ENCODE measurements at places on chromosomes 5 and 9.
A peak's percentile ranks its signal among the peaks of the same experiment; 100 is the strongest.

DNA sequence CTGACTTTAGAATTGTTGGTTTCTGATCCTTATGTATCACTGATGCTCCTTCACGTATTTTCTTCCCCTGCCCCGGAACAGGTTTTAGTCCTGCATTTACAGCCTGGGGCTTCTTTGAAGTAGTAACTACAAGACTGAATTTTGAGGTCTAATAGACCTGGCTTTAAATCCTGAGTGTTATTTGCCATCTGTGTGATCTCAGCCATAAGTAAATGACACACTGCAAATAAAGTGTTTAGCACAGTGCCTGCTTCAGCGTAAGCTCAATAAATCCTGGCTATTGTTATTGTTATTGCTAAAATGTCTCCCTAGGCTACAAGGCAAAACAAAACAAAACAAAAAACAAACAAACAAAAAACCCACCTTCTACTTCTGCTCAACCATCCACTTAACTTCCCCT is 15.6 kb upstream of the LHX6 start:
- DNase-seq: no peak

DNA sequence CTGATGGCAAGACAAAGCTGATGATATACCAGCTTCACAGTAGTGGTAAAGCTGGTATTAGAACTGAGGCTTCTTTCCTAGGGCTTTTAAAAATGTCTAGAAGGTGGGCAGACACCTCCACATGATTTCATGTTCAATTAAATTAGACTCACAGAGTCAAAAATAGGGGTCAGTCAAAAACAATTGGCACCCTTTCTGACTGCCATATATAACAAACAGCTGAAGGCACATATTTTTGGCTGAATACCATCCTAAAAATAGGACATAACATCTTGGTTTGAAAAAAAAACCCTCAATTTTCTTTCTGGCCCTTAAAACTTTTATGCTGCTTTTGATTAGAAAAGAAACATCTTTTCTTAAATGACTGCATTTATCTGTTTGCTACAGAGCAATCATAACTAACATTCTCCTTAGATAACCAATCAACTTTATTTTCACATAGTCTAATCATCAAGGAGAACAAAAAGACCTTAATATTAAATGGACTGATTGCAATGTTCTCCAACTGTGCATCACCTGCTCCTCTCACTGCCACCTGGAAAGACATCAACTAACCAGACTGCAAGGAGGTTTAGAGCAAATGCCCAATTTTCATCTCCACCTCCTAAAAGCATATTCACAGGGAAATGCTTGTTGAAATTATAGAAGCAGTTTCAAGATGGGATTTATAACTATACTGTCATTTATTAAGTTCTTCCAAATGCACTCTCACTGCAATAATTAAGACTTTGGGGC is 3.2 kb downstream of the SGTB start:
- DNase-seq: no peak

DNA sequence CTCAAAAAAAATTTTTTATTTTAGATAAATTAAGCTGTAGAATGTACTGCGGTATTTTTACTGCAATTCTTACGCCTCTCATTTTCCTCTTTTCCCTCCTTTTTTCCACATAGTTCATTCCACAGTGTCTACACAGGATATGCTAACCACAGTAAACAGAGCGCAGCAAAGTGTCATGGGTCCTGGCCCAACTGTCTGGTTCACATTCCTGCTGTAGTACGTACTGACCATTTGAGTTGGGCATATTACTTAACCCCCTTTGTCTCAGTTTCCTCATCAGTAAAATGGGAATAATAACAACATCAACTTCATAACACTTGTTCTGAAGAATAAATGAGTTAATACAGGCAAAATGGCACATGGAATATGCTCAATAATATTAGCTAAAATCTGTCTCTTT is 41.6 kb downstream of the SLC44A1 start:
- no peak for DNase-seq

DNA sequence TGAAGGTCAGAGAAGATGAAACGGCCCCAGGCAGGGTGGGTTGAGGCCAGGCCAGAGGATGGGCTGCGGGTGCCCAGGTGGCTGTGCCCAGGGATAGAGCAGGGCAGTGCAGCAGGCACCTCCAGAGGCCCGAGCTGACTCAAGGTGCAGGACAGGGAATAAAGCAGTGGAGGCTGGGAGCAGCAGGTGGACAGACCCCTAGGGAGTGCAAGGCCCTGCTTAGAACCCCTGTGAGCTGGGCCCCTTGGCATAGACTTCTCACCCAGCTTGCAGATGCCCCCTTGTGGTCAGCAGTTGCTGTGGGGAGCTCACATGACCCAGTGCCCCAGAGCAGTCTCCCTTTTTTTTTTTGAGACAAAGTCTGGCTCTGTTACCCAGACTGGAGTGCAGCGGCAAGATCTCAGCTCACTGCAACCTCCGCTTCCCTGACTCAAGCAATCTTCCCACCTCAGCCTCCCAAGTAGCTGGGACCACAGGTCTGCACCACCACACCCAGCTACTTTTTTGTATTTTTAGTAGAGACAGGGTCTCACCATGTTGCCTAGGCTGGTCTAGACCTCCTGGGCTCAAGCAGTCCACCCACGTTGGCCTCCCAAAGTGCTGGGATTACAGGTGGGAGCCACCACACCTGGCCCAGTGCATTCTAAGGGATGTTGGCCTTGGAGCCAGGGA is 118.8 kb downstream of the WNK2 start:
- DNase-seq: peak; percentile 12

GRCh38 chr5:158278216-158278925 is 419.4 kb upstream of the CLINT1 start:
- DNase-seq: no peak

- peak; percentile 72 for DNase-seq
Observed at GRCh38 chr9:110626101-110626829, 42.3 kb upstream of the MUSK start.

DNA sequence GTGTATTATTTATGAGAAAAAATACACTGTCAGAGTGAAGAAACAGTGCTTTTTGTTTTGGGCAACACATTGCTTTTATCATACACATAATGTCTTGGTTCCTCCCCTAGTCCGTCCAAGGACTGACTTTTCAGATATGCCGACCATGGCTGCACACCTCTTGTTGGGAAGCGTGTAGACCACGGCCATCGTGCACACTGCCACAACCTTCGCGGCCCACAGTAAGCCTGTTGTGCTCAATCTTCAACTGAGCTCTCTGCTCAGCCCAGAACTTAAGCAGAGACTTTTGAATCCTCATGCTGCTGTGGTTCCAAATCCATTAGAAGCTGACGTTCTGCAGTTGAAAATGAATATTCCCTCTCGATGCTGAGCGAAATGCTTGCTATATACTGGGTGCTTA is 157.6 kb upstream of the IRX2 start:
- DNase-seq: no peak

- DNase-seq: no peak
Observed at GRCh38 chr5:96292582-96293247, 140.3 kb downstream of the PCSK1 start.

DNA sequence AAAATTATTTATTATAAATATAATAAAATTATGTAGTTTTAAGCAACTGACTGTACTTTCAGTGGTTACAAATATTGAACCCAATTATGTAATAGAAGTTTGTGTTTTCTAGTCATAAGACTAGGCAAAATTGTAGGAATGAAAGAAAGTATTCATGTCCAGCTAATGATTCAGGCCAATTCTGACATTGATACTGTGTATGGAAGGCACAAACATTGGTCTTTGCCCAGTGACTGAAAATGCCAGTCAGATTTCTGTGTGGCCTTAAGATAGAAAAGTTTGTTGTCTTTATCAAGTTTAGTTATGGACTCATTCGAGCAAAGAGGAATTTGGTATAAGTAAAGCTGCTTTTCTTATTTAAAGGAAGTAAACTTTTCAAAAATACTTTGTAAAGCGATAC is 60.3 kb downstream of the SLC12A2 start:
- no peak for DNase-seq

- no peak for DNase-seq
Observed at GRCh38 chr9:110809038-110809595, 140.5 kb downstream of the MUSK start.

DNA sequence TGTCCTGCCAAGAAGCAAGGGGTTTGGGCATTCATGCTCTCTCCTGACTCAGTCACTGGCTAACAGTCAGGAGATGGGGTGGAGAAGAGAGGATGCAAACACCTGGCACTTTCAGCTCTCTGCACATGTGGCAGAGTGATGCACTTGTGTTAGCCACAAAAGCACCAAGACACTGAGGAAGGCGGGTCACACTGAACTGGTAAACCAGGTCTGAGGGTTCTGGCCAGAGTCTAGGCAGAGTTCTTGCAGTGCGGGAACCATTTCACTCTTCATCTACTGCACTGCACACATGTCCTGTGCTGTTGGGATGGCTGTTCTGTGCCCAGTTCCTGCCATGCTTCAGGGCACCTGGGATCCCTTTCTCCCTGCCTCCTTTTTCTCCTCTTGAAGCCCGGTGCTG is 157.1 kb upstream of the GDNF start:
- DNase-seq: no peak

DNA sequence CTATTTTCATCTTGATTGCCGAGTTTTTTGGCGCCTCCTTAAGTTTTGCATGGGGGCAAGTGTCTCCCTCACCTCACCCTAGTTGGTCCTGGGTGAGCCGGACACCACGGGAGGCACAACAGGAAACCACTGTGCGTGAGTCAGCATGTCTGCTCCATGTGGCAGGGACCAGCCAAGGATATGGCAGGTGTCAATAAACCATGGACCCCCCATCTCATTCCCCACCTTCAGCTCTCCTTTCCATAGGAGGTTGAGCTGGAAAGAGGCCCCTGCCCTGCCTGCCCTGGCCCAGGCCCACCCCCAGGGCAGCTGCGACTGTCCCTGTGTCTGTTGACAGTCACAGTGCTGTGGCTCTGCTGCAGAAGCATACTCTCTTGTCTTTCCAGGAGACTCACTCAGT is 3.1 kb downstream of the SPACA9 start:
- DNase-seq: no peak

DNA sequence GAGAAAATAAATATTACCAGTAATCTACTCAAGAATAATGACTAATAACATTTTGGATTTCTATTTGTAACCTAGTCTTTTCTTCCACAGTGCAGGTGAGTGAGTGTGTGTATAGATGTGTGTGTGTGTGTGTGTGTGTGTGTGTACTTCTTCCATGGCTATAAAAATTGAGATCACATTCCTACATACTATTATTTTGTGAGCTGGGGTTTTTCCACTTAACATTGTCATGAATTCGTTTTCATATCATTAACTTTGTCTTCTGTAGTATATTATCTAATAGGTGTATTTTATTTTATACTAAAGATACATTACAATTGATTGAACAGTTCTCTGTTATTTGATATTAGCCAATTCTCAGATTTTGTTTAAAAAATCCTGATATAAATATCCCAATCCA is 152.4 kb upstream of the TRPC7 start:
- no peak for DNase-seq

GRCh38 chr9:86633945-86634344 is 279.7 kb upstream of the TUT7 start:
- no peak for DNase-seq

Measured in astrocyte of the cerebellum (primary cell).